ENCODE measurements at places on chromosomes 1 and 21. TPM values are rescaled to one million over a fixed set of nuclear protein-coding genes. Genes with fewer than 3 reads are reported as not detected.

- no peak for DNase-seq
Observed at GRCh38 chr1:228472655-228473054, 14.5 kb upstream of the RNF187 start.

The FOXE3 gene
- not detected for total RNA-seq

- no peak for DNase-seq
Observed at GRCh38 chr1:11748294-11749202, 12.6 kb downstream of the AGTRAP start.

The ACTA1 gene
- not detected for total RNA-seq

- DNase-seq = no peak
Observed at GRCh38 chr1:209556162-209556690, 27.3 kb upstream of the CAMK1G start.

DNA sequence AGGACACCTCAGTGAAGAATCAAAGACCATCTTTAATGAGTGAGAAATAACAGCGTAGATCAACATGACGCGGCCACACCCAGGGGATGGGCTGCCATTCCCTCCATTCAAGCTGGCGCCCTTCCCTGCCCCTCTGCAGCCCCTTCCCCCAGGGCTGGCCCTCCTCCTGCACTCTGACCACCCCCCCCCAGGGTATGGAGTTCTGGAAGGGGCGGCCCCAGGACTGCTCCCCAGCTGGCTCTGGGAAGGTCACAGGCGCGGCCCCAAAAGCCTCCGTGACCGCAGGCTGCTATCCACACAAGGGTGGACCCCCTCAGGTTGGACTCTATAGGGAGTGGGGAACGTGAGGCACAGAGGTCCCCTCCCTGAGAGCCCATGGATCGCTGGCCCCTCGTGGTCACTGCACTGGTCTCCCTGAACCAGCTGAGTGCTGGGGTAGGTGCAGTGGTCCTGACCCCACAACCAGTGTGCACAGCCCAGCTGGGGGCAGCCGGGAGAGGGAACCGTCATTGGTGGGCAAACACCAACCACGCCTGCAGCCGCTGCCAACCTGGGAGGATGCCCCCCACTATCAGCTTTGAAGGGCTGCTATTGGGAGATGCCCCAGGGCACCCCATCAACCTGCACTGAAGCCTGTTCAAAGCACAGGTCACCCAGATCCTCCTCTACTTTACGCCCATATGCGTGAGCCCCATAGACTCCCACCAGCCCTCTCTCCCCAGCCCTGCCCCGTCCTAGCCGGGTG, 16.1 kb upstream of the GPR153 start:
- DNase-seq = no peak

- DNase-seq = no peak
Observed at GRCh38 chr1:25795211-25795610, 4.8 kb upstream of the SELENON start.

The LCE1E gene
- not detected for total RNA-seq

GRCh38 chr1:226662642-226663326, 76.3 kb downstream of the ITPKB start:
- DNase-seq = peak; percentile 82

GRCh38 chr1:156475568-156476500, 24.7 kb downstream of the MEF2D start:
- no peak for DNase-seq

GRCh38 chr1:3551711-3552110, 59.6 kb downstream of the MEGF6 start:
- DNase-seq = no peak

DNA sequence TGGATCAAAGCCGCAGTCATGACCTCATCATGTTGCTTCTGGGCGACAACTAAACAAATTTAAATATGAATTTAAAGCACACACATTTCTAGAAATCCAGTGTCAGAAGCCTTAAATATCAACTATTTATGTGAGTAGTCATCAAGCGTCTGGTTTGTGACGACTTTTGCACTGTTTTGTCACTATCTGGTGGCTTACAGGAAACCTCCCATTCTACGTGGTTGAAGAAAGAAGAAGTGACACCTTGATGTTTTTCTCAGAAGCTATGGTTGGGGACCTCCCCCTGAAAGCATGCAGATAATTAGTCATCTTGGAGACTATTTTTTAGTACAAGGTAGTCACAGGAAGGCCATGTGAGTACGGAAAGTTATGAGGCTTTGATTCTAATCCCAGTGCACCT, 58.5 kb downstream of the TENT5C start:
- DNase-seq = peak; percentile 84

The WDR64 gene
- total RNA-seq = 0.22 TPM

Measured in activated CD4-positive, alpha-beta T cell treated with anti-CD3 and anti-CD28 coated beads, Interleukin-2, amount 10 ng/mL, durations not matched to agents 7 days and 5 days (primary cell).